ENCODE measurements at places on chromosomes 12 and 14.

GRCh38 chr14:22314183-22314820 lies 274.7 kb downstream of the DAD1 start:
- DNase-seq, result peak; percentile 58

DNA sequence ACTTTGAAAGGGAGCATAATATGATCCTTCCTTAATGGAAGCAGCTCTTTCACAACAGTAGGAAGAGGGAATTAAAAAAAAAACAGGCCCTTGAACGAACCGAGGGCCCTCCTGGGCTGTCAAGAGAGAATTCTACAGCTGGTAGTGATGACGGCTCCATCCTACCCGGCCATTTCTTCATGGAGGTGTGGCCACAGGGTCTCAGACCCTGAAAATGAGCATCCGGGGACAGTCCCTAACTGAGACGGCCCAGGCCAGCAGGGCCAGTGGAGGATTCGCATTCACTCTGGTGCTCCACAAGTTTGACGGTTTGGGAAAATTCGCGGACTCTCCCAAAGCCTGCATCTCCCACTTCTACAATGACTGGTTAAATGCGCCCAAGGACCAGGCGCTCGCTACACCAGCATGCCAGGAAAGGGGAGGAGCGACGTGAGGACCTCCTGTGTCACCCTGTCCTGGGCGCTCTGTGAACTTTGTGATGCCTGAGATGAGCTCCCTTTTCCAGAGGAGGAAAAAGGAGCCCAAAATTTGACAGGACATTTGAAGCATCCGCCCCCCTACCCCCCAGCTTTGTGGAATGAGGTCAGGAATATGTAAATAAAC lies 66.8 kb downstream of the BCL11B start:
- no peak for DNase-seq

DNA sequence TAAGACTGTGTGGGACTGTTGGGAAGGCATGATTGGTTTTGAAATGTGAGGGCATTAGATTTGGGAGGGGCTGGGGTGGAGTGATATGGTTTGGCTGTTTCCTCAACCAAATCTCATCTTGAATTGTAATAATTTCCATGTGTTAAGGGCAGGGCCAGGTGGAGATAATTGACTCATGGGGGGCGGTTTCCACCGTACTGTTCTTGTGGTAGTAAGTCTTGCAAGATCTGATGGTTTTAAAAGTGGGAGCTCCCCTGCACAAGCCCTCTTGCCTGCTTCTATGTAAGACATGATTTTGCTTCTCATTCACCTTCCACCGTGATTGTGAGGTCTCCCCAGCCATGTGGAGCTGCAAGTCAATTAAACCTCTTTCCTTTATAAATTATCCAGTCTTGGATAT lies 76.6 kb upstream of the PPFIA2 start:
- DNase-seq, result no peak

DNA sequence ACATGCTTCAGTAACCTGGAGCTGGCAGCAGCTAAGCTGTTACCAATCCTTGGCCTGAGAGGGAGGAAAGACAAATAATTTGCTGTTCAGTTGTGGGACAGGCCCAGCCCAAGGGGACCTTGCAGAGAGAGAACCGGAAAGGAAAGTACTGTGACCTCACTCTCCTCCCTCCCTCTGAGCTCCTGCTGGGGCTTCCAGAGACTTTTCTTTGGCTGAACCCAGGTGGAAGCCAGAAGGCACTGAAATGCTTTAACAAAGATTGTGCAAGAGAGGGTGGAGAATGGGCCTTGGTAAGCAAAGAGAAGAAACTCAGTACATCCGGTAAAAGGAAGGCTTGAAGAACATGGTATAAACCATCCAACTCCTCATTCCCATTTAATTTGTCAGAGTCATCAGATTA lies 457.1 kb downstream of the GLT1D1 start:
- DNase-seq, result no peak

GRCh38 chr12:65522956-65523860 lies 244.7 kb downstream of the MSRB3 start:
- peak; percentile 20 for DNase-seq

DNA sequence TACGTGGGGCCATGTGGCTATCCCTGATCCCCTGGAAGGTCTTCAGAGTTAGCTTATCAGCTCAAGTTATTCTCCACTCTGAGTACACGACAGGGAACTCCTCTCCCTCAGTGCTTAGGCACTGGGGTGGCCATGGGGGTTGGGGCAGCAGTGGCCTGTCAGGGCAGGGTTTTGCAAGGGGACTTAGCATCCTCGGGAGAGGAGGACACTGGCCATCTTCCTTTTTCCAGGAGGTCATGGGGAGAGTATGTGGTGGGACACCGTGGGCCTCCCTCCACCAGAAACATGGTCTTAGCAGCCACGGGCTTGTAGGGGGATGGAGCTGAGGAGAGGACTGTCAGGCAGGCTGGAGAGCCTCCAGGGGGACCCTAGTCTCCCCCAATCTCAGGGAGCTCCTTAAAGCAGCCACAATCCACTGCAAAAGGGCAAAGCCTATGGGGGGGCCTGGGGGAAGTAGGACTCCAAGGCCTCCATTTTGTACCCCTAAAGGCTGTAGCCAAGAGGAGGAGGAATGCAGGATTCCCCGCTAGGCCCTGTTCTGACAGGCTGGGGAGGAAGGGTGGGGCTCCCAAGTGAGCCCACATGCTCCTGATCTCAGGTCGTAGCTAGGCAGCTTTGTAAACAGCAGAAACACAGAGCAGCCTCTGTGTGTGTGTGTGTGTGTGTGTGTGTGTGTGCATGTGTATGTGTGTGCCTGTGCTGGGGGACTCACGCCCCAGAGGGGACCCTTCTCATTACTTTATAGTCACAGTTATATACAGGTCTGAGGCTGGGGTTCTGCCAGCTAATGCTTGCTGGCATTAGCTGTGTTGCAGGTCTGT lies 36.6 kb downstream of the KRT80 start:
- DNase-seq, result peak; percentile 41

DNA sequence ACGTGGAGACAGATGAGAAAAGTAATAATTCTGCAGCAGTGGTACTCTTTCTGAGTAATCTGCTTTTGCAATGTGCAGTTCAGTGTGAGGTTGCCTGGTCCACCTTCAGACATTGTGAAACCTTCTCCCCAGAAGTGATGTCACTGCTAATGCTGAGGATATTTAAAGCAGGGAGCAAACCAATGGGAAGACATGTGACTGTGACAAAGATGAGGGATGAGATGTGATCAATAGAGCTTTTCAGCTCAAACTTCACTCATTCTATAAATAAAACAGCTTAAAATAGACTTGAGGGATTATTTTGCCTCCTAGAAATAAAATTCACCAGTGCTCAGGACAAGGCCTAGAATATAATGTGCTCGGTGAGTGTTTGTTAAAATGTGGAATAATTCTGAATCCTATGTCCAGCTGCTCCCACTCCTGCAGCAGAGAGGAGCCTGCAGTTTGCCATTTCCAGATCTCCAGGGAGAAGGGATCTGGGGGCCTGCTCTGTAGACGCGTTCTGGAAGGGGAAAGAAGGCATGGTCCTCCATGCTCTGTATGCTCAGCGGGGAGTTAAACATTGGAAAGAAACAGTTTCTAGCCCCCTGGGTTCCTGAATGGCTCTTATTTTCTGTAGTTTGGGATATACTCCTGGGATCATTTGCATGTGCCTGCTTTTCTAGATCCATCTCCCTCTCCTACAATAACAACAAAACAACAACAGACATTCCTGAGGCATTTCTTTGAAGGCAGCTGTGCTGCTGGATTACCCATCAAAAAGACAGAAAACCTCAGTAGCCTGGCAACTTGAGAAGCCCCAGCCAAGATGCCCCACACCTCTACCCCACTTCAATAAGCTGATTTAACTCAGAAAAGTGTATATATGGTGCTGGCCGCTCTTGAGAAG lies 8.9 kb downstream of the SLC7A8 start:
- DNase-seq, result peak; percentile 69

- DNase-seq, result peak; percentile 73
Measured at GRCh38 chr14:74616507-74616906, 4.5 kb upstream of the LTBP2 start.
